Astrocyte of the spinal cord (primary cell): ENCODE measurements at places on chromosomes 3 and 15.

DNA sequence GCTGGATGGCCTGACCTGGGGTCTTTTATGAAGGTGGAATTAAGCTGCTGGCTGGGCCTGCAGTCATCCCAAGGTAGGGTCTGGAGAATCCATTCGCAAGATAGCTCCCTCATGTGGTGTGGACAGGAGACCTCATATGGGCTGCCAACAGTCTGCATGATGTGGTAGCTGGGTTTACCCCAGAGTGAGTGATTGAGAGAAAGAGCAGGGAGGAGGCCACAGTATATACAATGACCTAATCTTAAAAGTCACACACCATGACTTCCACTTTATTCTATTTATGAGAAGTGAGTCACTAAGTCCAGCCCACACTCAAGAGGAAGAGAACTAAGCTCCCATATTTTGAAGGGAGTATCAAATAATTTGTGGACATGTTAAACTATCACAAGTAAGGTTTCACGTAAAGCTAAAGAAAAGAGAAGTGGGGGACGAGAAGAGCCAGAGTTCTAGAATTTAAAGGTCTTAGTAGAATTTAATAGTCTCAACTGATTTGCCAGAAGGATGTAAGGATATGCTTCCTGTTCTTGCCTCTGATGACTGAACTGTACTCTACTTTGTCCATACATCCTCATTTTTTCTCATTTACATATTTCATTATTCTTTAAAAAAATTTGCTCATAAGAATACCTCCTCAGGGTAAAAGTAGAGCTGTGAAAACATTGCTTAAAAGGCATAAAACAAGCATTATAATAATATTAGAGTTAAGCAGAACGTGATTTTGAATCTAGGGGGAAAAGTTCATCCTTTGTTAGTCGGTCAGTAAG, 184.4 kb downstream of the PEX5L start:
- DNase-seq: peak; percentile 73

DNA sequence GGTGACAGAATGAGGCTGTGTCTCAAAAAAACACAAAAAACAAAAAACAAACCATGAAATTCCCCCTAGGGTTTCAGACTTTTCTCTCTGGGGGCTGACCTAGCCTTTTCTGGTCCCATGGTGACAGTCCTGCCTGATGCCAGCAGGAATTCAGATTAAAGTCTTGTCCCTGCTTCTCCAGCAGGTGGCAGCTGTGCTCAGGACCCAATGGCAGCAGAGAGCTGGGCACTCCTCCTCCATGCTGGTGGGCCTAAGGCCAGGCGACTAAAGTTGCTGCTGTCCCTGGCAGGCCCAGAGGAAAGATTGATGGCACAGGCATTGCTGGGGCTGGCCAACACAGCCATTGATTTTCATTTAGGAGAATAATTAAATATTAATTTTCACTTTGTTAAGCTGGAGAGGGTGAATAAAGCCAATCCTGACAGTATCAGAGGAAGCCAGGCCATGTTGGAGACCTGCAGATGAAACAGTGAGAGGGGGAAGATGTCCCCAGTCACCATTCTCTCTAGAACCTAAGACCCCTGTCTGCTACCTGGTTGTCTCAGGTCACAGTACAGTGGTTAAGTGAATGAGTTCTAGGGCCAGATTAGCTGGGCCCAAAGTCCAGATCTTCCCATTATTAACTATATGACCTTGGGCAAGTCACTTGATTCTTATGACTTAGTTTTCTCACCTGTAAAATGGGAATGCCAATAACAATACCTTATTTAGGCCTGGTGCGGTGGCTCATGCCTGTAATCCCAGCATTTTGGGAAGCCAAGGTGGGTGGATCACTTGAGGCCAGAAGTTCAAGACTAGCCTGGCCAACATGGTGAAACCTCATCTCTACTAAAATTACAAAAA, 7.1 kb downstream of the CELF6 start:
- peak; percentile 50 for DNase-seq

DNA sequence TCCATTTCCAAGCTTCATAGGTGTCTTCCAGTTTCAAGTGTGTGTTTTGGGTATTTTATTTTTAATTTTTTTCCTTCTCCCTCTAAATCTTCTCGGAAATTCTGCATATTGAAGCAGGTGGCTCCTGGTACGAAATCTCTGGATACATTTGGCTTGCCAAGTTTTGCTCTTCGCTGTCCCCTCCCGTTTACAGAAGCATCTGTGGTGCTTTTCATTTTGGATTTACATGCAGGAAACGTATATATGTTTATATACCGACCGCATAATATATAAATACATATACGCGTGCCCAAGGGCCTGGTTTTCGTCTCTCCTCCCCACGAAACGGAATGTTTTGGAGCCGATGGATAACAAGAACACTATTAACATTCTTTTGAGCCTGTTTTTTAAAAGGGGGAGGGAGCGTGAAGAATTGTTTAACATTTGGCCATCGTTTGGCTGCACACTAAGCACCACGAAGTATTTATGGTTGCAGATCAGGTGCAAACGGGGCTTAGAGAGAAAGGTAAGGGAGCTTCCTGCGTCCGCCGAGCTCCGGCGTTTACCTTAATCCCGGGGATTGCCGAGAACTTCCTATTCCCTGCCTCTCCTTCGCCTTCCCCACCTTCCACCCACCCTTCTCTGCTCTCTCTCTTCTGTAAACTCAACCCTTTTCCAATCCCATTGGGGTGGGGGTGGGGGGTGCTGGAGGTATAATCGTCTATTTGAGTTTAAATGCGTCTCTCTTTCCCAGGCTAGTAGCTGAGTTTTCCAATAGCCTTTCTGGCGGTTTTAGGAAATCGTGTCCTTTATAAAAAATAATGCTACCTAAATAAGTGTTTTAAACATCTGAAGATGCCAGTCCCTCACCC, 1.1 kb upstream of the NLGN1 start:
- peak; percentile 27 for DNase-seq

DNA sequence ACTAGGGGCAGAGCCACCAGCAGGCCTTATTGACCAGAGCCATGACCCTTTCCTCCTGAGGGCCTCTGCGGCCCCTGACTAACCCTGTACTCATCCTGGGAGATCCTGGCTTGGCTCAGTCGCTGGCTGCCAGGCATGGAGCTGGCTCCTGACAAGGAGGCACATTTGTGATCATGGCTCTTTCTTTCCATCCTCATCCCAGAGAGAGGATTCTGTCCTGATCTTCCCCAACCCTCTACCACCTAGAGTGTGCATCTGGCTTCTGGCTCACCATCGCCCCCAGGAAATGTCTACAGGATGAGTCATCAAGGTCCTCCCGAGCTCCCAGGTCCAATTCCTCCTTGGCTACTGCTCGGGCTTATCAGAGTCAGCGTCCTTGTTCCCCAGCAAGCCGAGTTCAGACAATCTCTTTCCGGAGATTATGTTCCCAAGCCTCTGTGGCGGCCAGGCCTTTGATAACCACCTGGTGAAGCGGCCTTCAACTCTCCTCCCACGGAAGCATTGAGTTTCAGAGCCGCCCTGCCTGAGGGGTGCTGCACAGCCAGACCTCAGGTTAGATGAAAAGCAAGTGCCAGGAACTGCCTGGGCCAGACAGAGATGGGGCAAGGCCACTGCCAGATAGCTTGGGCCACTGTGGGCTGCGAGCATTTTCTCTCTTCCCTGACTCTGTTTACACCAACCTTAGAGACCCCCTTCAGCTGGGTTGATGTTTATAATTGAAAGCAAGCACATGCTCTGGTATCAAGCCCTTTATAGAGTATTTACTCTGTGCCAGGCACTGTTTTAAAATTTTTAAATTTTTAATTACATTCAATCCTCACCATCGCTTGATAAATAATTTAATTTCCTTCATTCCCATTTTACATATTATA, 44.3 kb upstream of the MRPS22 start:
- peak; percentile 52 for DNase-seq

GRCh38 chr15:35442742-35443141, 103.2 kb downstream of the DPH6 start:
- DNase-seq: no peak

- no peak for DNase-seq
These were observed 117.4 kb downstream of the IL12A start for GRCh38 chr3:160105907-160106584.

- DNase-seq: peak; percentile 91
These were observed 99.0 kb downstream of the MITF start for GRCh38 chr3:69838217-69838616.

DNA sequence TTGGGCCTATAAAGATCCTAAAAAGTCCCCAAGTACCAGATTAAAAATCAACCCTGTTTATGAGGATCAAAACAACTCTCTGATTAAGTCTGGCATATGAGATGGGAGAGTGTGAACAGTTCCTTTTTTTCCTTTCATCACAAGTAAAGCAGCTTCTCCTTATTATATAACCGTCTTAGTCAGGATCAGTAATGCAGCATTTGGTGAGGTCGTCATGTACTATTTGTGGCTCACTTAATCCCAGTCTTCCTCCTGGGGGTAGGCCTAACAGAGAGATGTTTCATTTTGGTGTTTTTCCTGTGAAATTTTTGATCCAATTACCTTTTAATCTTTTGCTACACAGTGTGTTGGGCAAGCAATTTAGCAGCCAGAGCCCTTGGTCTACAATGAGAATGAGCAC, 333.1 kb upstream of the KCNMB2 start:
- no peak for DNase-seq

- DNase-seq: no peak
These were observed 144.5 kb downstream of the MBNL1 start for GRCh38 chr3:152413240-152413639.

DNA sequence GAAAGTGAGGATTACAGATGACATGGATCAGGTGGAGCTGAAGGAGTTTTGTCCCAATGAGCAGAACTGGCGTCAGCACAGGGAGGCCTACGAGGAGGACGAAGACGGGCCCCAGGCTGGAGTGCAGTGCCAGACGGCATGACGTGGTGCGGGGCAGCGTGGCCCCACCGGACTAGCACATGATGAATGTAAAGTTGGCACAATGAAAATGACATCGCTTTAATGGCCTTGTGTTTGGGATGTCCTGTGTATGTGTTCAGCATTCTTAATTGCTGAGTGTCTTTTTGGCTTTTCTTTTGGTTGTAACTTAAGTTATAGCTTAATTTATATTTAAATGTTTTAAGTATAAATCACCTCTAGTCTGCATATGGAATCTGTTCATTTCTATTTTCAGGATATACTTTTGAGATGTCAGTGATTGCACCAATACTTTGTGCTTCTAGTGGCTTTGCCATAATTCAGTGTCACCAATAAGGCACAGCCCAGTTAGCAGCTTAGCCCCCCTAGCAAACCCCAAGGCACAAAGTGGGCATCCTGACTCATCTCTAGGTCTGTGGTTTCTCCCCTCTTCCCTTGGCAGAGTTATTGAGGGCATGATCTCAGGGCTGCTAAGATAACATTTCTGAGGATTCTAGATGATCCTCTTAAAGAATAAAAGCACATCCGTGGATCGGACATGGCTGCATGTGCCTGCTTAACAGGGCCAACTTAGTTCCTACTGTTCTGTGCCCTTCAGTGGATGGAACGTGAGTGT, 16.1 kb downstream of the DNAJA4 start:
- no peak for DNase-seq

DNA sequence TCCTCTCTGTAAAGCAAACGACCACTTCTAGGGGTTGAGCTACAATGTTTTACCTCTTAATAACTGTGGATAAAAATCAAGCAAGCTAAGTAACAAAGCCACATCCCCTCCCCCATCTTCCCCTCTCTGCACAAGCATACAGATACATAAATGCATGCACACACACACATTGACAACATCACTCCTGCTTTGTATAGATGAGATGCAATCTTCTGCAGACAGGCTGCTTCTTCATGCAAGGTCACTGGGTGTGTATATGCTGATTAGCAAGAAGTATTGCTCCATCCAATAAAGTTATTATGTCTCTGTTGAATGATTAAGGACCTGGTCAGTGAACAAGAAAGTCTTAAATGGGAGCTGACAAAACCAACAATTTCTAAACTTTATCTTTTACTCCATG, 8.8 kb upstream of the ATP11B start:
- no peak for DNase-seq

DNA sequence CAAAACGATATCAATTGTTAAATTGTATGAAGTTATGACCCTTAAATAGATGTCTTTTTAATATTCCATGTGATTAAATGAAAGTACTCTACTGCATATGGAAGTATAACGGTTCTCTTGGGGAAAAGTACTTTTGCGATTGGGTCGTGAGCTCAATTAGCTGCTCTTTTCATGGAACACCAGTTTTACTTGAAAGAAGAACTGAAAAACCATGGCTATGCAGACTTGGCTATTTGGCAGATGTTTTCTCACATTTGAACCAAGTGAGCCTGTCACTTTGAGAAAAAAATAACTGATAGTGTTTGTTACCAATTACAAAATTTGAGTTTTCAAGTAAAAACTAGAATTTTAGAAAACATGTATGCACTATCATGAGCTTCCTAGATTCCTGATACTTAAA, 5.9 kb upstream of the INAFM2 start:
- DNase-seq: no peak

GRCh38 chr3:27533718-27534573, 49.8 kb upstream of the SLC4A7 start:
- DNase-seq: peak; percentile 99

GRCh38 chr3:7371693-7372572, 511.0 kb downstream of the GRM7 start:
- DNase-seq: no peak

DNA sequence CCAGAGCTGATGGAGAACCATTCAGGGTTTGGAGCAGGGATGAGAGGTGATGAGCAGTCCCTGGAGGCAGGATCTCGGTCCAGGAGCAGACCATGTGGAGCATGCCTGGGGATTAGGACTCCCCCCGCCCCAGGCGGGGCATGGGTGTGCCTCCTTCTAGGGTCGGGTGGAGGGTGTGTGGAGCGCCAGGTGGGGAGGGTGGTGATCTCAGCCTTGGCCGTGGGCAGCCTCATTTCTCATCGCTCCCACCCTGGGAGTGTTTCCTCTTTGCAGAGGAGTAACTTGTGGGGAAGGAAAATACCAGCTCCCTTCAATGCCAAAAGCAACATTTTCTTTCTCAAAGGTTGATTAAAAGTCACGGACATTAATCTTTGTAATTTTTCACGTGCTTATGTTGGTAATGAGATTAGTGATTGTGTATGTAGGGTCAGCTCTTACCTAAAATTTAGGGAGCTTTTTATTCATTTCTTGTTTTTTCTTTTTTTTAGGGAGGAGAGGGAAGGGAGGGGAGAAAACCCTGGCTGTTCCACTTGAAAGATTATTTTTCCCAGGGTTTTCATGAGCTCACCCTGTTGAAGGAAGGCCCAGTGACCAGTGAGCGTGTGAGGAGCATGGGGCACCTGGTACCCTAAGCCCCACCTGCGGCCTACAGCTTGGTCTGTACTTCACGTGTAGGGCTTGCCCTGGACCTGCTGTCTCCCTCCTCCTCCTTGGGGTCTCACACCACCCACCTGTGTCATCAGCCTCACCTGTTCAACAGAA, 11.0 kb downstream of the FBLN2 start:
- DNase-seq: no peak

- DNase-seq: no peak
These were observed 38.3 kb upstream of the TM4SF4 start for GRCh38 chr3:149435996-149436885.

GRCh38 chr3:172517859-172518466, 5.3 kb downstream of the TNFSF10 start:
- no peak for DNase-seq

- no peak for DNase-seq
These were observed 976 bp upstream of the ABTB1 start for GRCh38 chr3:127671523-127672428.

DNA sequence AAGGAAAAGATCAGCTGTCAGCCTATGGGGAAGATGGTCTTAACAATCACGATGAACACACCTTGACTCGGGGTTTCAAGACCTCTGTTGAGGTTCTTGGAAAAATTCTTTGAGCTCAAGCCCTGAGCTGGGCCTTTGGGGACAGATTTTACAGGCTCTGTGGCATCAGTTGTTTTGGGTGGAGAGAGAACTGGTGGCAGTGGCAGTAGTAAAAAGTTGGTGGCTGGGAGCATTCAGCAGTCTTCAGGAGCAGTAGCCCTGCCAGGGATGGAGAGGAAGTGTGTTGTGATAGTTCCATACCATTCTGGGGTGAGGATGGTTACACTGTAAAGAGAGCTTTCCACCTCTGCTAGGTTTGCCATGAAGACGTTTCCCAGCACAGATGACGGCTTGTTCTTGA, 4.9 kb upstream of the KY start:
- DNase-seq: no peak
